ENCODE measurements at places on chromosomes 6 and 20. TPM values are rescaled to one million over a fixed set of nuclear protein-coding genes. Genes with fewer than 3 reads are reported as not detected.

SRMS gene
- not detected for total RNA-seq

SAMHD1 gene
- 44.3 TPM for total RNA-seq

DNA sequence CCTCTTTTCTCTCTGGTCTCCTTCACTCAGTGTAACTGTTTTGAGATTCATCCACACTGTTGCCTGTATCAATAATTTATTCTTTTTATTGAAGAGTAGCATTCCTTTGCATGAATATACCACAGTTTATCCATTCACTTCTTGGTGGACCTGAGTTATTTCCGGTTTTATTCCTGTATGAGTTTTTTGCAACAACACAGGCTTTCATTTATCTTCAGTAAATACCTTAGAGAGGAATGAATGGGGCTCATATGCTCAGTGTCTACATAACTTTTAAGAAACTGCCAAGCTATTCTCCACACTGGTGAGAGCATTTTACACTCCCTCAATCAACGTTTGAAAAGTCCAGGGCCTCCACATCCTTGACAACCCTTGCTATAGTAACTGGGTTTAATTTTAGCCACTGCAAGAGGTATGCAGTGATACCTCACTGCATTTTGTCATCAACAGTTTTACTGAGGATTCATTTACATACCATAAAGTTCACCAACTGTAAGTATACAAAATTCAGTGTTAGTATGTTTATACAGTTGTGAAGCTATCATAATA lies 154.6 kb downstream of the PDE10A start:
- no peak for DNase-seq

GRCh38 chr6:36946526-36946925 lies 8.0 kb upstream of the PI16 start:
- no peak for DNase-seq

DNA sequence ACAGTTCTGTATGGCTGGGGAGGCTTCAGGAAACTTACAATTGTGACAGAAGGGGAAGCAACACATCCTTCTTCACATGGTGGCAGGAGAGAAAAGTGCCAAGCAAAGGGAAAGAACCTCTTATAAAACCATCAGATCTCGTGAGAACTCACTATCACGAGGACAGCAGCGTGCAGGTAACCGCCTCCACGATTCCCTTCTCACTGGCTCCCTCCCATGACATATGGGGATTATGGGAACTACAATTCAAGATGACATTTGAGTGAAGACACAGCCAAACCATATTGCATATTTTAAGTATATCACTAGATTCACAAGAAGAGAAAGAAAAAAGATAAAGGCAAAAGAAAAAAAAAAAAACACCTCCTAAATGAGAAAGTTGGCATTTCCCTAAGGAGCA lies 431.9 kb upstream of the RGS17 start:
- DNase-seq = no peak

DNA sequence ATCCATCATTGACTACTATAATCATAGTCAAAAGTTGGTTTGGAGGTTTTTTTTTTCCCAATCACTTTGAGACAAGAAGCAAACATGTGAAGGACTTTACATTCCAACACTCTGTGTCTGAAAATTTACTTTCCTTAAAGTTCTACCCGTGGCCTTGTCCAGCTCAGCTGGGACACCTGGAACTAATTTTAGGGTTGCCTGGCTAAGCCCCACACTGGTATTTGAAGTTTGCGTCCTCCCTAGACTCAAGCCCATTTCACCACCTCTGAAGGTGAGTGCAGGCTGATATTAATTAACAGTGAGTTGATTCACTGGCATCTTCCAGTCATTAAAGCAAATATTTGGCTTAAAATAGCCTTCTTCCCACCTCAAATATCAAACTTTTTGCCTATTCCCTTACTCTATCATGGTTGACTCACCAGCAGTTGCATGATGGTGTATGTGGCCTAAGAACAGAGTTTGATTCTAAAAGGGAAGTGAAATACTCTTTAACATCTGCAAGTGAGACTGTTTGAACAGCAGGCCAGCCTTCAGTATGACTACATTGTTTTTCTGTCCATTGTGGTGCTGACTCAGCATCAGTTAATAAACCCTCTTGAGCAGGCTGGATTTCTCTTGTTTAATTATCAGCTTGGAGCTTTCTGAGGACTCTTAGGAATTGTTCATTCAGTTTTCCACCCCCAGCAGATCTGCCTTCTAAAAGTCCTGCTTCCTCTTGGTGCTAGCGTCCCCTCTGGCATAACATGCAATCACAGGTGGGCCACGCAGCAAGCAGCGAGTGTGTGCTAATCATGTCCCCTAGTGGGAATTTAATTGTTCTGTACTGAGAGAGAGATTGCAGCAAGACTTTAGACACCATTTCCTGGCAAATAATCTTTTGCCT lies 1.8 kb upstream of the PRDM1 start:
- DNase-seq = no peak

All from pancreas (tissue), 10 donors.